Sigmoid colon (tissue), 7 donors: ENCODE measurements at places on chromosomes 5 and 9. TPM values are rescaled to one million over a fixed set of nuclear protein-coding genes. Genes with fewer than 3 reads are reported as not detected.

DNA sequence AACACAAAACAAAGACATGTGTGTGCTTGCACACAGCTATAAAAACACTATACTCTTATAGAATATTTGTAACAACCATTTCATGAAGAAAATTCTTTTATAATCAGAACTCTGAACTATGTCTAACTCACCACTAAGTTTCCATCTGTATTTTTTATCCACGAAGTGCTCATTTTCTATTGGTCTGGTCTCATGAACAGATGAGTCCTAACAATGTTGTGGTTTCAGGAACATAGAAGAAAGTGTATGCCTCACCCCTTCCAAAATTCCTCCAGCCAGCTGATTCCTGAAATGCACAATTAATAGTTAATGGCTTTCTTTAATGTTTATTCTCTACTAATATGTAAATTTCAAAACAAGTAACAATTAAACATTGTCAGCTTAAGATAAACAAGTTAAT lies 325.3 kb upstream of the GRAMD2B start:
- DNase-seq, result no peak

- no peak for DNase-seq
Measured at GRCh38 chr5:95426227-95426626, 35.1 kb downstream of the FAM81B start.

- no peak for DNase-seq
Measured at GRCh38 chr9:20692554-20692953, 8.5 kb downstream of the FOCAD start.

GRCh38 chr9:8963885-8964284 lies 1164.3 kb upstream of the DMAC1 start:
- no peak for DNase-seq

DNA sequence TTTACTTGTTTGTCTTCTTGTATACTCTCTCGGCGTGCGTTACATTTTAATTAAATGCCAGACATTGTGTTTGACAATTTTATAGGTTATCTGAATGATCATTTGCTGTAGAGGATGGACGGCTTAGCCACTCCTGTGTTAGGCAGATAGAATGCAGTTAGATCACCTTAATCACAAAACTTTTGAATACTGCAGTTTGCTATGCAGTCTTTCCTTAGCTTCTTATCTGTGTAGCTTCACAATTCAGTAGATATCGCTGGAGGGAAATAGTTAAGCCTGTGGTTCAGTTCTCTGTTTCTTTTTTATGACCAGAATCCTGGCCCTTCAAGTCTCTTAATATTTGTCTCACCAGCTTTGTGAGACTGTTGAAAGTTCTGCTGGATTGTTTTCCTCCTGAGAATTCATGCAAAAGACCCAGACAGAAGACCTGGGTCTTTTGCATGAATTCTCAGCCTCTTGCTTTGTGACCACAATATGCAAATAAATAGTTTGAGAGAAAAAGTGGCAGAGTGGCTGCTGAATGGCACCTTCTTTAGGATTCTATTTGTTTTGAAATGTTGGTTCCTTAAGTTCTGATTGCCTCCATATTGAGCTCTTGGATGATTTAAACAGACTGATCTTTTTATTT lies 40.2 kb downstream of the RASA1 start:
- no peak for DNase-seq

DNA sequence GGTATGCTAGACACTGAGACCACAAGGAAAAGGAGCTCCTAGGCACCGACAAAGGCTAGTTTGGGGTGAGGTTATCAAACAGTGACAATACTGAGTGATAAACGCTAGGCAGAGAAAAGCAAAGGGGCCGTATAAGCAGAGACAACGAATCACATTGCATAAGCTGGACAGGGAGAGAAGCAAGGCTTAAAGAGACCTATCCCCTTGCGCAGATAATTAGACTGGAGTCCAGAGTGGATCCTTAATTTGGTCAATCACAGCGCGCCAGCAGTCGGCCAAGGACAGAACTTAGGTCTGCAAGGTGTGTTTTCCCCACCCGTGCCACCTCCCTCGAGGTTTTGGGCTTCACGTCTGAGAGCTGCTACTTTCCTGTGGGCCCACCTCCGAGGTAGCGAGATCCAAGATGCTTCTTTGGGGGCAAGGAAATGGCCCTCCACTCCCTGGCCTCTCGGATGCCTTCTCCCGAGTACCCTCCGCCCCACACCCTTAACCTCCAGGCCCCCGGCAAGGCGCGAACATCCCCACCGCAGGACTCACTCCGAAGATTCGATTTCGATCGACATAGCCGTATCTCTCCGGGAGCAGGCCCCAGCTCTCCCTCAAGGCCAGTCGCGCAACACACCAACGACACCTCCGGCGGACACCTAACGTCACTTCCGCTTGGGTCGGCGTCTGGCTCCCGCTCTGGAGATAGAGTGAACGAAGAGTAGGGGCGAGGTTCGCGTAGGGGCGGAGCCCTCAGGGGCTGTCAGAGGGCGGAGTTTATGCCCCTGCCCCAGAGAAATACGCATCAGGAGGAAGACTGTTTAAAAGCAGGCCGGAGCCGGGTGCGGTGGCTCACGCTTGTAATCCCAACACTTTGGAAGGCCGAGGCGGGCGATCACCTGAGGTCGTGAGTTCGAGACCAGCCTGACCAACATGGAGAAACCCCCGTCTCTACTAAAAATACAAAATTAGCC lies at the start of gene SMU1:
TSS of gene SMU1 (minus strand) at position 629 of the 959 bp plus-strand sequence. CDS start at position 563, 66 bp downstream.
- DNase-seq, result peak; percentile 99

DNA sequence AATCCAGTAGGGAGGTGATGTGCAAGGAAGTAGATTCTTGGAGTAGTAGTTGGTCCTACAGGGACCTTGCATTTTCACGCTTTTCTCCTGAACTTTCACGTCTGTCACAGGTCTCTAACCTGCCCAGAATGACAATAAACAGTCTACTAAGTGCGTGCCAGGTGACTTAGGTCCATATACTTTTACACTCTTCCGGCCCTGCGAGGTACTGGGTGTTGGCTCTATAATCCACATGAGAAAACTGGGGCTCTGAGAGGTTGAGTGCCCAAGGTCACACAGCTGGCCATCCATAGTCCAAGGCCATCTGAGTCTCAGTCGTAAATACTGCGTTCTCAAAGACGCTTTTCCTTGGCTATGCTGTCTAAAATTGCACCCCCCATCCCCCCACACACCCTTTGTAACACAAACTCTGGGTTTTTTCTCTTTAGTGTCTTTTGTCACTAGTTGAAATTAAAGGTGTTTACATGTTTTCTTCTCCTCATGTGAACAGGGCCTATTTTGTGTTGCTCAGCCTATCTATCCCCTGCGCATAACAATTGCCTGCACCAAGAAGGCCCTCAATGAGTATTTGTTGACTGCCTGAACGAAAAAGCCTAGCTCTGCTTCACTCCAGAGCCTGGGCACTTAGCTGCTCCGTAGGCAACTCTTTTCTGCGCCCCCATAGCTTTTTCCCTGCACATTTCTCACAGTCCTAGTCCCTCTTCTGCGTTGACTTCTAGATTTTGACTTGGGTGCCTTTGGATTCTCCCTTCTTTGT lies 943 bp downstream of the SFXN1 start:
- DNase-seq, result no peak

- no peak for DNase-seq
Measured at GRCh38 chr9:86529496-86530275, 175.5 kb upstream of the TUT7 start.

- DNase-seq, result no peak
Measured at GRCh38 chr5:148214665-148215185, 11.9 kb downstream of the SPINK6 start.

DNA sequence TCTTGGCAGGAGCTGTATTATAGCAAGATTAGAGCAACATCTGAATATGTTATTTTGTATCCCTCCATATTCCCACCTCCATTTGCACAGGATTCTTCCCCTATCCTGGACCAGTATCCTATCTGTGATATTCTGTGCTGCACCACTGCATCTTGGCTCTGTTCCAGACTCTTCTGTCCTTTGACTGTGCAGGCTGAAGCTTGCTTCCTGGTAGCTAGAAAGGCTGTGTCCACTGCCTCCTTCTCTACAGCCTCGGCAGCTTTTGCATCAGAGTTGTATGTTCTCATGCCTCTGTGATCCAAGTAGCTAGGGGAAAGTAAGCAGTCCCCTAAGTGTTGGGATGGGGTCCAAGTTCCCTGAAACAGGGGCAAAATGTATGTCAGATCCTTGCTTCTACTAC lies 104.1 kb downstream of the GAS1 start:
- DNase-seq, result no peak

GRCh38 chr9:31089549-31090221 lies 1294.8 kb upstream of the ACO1 start:
- DNase-seq, result no peak

DNA sequence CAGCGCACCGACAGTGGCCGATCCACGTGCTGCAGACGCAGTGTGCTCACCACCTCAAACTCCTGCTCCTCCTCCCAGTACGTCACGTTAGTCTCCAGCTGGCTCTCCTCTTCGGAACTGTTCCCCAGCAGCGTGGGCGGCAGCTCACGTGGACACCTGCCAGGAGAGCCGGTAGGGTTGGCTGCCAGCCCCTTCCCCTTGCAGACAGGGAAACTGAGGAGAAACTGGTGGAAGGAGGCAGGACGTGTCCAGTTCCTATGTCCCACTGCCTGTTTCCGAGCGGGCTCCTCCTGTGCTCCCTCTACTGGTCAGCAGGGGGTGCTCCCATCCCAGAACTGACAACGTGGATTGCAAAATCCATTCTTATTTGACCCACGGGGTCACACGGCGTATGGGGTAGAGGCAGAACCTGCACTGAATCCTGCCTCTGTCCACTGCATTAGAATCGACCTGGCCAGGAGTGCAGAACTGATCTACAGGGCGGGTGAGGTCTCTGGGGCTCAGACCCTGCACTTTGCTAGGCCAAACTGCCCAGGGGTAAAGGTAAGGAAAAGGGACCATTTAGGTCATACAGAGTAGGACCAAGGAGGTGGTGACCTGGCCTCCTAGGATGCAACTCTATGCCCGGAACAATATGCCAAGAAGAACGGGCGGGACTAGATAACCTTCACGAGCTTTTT lies 25.7 kb downstream of the PDGFRB start:
- peak; percentile 91 for DNase-seq

DNA sequence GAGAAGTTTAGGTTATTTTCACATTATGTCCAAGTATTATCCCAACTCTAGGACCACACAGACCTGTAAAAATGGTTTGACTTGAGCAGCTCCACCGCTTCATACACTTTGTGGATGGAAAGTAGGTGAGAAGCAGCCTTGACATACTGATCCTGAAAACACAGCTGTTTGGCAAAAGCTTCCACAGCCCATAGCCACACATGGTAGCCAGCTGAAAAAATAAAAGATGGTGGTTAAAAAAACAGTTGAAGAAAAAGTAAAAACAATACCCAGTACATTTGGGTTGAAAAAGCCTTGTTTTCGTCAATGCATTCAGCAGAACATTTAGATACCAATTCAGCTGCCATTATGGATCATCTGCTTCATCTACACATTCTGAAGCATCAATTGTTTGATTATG lies 36.7 kb downstream of the GEMIN5 start:
- DNase-seq, result no peak

DNA sequence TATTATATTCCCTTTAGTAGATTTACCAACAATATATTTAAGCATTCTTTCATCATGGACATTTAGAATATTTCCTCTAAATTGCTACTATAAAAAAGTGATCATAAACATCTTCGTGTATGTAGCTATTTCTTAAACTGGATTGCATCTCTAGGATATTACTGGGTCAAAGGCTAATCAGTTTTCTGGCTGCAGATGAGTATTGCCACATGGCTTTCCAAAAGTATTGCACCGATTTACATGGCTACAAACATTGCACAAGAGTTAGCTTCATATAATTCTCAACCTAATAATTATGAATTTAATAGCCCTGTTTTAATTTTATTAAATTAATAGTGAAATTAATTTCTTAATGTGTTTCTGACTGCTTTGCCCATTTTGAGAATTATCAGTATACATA lies 183.4 kb downstream of the DMRT2 start:
- DNase-seq, result no peak

Gene TTLL11
- polyA plus RNA-seq, result 7.6 TPM

Gene FAM151B
- 0.60 TPM for polyA plus RNA-seq

Gene FAM169A
- 1.4 TPM for polyA plus RNA-seq

Gene AJM1
- 1.8 TPM for polyA plus RNA-seq
